K562 (cell line): ENCODE measurements at places on chromosomes 12 and 14.

DNA sequence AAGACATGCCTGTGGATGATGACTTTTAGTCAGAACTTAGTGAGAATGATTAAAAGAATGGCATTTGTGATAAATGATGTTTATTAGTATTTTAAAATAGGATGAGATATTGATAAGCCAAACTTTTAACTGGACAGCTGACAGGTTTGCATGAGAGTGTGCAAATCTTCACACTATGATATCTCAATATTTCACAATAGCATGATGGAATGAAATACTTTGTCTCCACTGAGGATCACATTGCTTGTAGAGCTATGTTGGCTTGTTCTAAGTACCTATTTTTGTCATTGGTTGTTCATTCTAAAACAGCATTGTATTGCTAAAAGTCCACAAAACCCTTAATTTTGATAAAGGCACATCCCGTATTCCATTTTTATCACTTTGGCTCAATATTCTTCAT is 322.1 kb downstream of the ACSS3 start:
- no peak overlapping the region for H3K4me3 ChIP-seq
- no peak overlapping the region for H3K27ac ChIP-seq
- H3K27me3 ChIP-seq, result no peaks in the 10 kb centered on the region
- no peaks in the 10 kb centered on the region for H3K4me1 ChIP-seq
- no peaks in the 10 kb centered on the region for H3K36me3 ChIP-seq

DNA sequence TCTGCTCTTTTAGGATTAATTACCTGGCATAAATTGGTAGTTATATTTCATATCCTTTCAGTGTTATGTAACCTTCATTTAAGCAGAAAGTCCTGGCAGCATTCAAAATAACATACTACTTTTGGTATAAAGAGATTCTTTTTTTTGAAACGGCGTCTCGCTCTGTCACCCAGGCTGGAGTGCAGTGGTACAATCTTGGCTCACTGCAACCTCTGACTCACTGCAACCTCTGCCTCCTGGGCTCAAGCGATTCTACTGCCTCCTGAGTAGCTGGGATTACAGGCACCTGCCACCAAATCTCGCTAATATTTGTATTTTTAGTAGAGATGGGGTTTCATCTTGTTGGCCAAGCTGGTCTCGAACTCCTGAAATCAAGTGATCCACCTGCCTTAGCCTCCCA is 9.2 kb downstream of the KTN1 start:
- H3K27me3 ChIP-seq, result no peaks in the 10 kb centered on the region
- H3K36me3 ChIP-seq, result peaks cover 3% of the 10 kb centered on the region; the same call in 1 of the 3 replicates
- no peak overlapping the region for H3K4me3 ChIP-seq
- no peak overlapping the region for H3K27ac ChIP-seq
- DNase-seq, result no peak

DNA sequence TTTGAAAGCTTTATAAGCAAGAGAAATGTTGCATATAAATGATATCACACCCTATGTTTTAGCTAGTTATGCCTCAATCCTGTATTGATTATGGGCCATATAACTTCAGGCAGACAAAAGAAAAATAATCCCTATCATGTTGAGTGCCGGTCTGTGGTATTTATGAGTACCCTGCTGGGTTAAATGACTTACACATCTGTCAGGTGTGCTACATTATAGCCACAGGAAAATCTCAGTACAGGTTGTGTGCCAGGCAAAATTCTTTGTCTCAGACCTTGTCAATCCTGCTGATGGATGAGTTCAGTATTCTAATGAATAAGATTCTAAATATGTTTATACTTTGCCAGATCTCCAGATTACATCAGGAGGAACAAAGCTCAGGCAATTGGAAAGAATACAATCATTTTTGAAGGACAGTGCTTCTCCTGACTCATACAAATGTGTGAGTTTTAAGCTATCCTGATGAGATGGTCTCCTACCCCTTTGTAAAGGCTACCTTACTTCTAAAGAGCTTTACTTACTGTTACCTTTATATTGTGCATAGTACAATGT is 109.8 kb upstream of the FOXG1 start:
- no peaks in the 10 kb centered on the region for H3K4me1 ChIP-seq
- no peak for DNase-seq
- H3K27me3 ChIP-seq, result no peaks in the 10 kb centered on the region
- no peaks in the 10 kb centered on the region for H3K36me3 ChIP-seq
- no peak overlapping the region for H3K27ac ChIP-seq
- H3K4me3 ChIP-seq, result no peak overlapping the region

DNA sequence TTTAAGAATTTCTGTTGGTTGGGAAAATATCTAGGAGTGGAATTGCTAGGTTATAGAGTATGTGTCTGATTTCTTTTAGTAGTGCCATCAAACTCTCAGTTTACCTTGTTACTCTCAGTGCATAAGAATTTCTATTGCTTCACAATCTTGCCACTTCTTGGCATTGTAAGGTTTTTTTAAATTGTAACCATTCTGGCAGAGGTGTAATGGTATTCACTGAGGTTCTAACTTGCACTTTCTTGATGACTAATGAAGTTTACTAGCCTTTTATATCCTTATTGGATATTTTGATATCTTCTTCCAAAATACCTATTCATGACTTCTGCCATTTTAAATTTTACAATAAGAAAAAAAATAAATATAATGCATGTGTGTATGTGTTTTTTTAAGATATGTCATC is 478.0 kb downstream of the NAV3 start:
- H3K27me3 ChIP-seq, result no peaks in the 10 kb centered on the region
- H3K4me1 ChIP-seq, result no peaks in the 10 kb centered on the region
- no peak for DNase-seq
- H3K4me3 ChIP-seq, result no peak overlapping the region

DNA sequence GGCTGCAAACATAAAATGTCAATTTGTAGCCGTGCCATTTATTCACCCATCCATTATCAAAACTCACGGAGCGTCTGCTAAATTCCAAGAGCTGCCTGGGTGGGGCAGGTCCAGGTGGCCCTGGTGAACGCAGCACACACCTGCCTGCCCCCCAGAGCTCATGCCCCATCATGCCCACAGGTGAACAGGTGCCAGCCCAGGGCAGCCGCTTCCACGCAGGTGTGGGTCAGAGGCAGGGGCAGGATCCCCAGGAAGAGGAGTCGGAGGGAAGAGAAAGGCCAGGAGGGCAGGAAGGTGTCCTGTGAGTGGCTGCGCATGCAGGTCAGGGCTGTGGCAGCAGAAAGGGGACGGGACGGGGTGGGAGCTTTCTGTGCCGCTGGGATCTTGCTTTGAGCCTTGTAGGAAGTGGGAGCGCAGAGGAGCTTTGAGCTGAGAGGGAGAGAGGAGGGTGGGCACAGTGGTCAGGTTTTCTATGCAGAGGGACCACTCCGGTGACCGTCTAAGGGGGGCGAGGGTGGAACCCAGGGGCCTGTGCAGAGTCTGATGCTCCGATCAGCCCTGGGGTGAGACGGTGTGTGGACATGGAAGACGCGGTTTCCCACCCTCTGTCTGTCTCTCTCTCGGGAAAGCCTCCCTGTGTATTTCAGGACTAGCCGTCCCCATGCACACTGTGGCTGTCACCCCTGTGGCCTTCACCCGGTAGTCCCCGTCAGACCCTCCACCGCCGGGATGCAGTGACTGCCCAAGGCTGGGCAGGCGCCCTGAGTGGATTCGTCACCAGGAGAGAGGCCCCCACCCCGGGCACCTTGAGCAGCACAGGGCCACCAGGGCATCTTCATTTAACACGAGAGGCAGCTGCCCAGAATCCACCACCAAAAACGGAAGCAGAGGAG is 26.7 kb downstream of the GALNT9 start:
- no peak overlapping the region for H3K4me3 ChIP-seq
- H3K4me1 ChIP-seq, result no peaks in the 10 kb centered on the region
- H3K36me3 ChIP-seq, result no peaks in the 10 kb centered on the region
- H3K27ac ChIP-seq, result no peak overlapping the region
- no peak for DNase-seq
- H3K27me3 ChIP-seq, result peaks cover 24% of the 10 kb centered on the region

DNA sequence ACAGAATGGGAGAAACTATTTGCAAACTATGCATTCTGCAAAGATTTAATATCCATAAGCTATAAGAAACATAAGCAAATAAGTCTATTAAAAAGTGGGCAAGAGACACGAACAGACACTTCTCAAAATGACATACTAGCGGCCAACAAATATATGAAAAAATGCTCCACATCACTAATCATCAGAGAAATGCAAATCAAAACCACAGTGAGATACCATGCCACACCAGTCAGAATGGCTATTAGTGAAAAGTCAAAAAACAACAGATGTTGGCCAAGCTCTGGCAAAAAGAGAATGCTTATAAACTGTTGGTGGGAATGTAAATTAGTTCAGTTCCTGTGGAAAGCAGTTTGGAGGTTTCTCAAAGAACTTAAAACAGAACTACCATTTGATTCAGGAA is 121.3 kb downstream of the KCNMB4 start:
- no peak overlapping the region for H3K4me3 ChIP-seq
- no peaks in the 10 kb centered on the region for H3K36me3 ChIP-seq
- H3K27me3 ChIP-seq, result no peaks in the 10 kb centered on the region
- no peak for DNase-seq
- no peaks in the 10 kb centered on the region; the same call in 2 of the 3 replicates for H3K4me1 ChIP-seq

- no peak overlapping the region for H3K27ac ChIP-seq
- no peaks in the 10 kb centered on the region for H3K27me3 ChIP-seq
- H3K36me3 ChIP-seq, result no peaks in the 10 kb centered on the region
- no peak for DNase-seq
Observed at GRCh38 chr14:68467425-68467824, 325.4 kb downstream of the ZFP36L1 start.

- H3K36me3 ChIP-seq, result no peaks in the 10 kb centered on the region
- no peaks in the 10 kb centered on the region for H3K4me1 ChIP-seq
- H3K4me3 ChIP-seq, result no peak overlapping the region
- no peaks in the 10 kb centered on the region for H3K27me3 ChIP-seq
- no peak for DNase-seq
Observed at GRCh38 chr14:50599700-50600444, 39.9 kb downstream of the ATL1 start.

DNA sequence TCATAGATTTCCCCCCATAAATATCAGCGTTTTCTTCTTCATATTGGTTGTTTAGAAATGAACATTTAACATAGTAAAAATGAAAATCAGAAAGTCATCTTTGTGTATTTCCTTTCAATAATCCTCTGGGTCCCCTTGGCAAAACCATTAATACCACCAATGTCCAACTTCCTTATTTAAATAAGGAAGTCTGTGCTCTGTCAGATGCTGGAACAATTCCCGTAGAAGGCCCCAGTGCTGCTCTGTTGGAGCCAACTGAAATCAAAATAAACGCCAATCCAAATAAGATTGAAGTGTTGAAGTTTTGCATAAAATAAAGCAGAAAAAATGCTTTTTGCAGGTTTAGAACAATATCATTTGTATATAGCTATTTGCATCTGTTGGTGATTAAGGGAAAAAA is 93.1 kb downstream of the PPM1H start:
- H3K36me3 ChIP-seq, result no peaks in the 10 kb centered on the region
- no peak overlapping the region for H3K4me3 ChIP-seq
- DNase-seq, result no peak
- H3K27ac ChIP-seq, result no peak overlapping the region

GRCh38 chr14:50319721-50320120 is 7.6 kb downstream of the DMAC2L start:
- no peaks in the 10 kb centered on the region for H3K27me3 ChIP-seq
- no peak overlapping the region for H3K27ac ChIP-seq
- DNase-seq, result no peak

GRCh38 chr12:19261773-19262172 is 132.2 kb downstream of the PLEKHA5 start:
- H3K27ac ChIP-seq, result no peak overlapping the region
- no peak for DNase-seq
- 0 out of 3 replicates have a peak, but pooled peaks cover 4% of the 10 kb centered on the region for H3K36me3 ChIP-seq
- no peaks in the 10 kb centered on the region for H3K27me3 ChIP-seq
- no peaks in the 10 kb centered on the region for H3K4me1 ChIP-seq

DNA sequence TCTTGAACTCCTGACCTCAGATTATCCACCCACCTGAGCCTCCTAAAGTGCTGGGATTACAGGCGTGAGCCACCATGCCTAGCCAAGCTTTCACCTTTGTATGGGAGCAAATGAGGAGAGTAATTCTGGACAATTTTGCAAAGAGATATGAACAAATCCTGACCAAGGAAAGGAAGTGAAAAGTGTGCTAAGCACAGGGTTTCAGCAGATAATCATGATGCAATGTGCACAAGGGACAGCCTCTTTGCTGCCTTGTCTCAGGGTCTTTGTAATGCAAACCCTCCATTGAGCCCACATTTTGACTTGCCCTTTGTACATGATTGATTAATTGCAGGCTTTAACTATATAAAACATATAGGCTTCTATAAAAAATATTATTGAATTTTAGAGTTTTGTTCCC is 9.2 kb upstream of the PYGL start:
- no peaks in the 10 kb centered on the region; the same call in 1 of the 2 replicates for H3K4me1 ChIP-seq
- no peak overlapping the region for H3K4me3 ChIP-seq
- no peak overlapping the region for H3K27ac ChIP-seq
- no peaks in the 10 kb centered on the region for H3K27me3 ChIP-seq
- DNase-seq, result no peak

GRCh38 chr14:76354310-76354709 is 21.6 kb upstream of the ESRRB start:
- no peak overlapping the region for H3K4me3 ChIP-seq
- H3K4me1 ChIP-seq, result no peaks in the 10 kb centered on the region
- DNase-seq, result no peak
- H3K36me3 ChIP-seq, result no peaks in the 10 kb centered on the region; the same call in 1 of the 3 replicates
- H3K27me3 ChIP-seq, result no peaks in the 10 kb centered on the region

- H3K27me3 ChIP-seq, result no peaks in the 10 kb centered on the region
- H3K27ac ChIP-seq, result no peak overlapping the region
- DNase-seq, result no peak
- H3K4me1 ChIP-seq, result no peaks in the 10 kb centered on the region
Observed at GRCh38 chr12:27566159-27566558, 42.2 kb downstream of the PPFIBP1 start.

- DNase-seq, result no peak
- no peak overlapping the region for H3K27ac ChIP-seq
- no peaks in the 10 kb centered on the region for H3K27me3 ChIP-seq
- H3K36me3 ChIP-seq, result peaks cover 9% of the 10 kb centered on the region; the same call in 2 of the 3 replicates
Observed at GRCh38 chr12:106493531-106493930, 89.3 kb upstream of the RFX4 start.

GRCh38 chr14:68676511-68676943 is 116.3 kb downstream of the ZFP36L1 start:
- no peaks in the 10 kb centered on the region for H3K36me3 ChIP-seq
- H3K27ac ChIP-seq, result no peak overlapping the region
- H3K4me3 ChIP-seq, result no peak overlapping the region
- H3K27me3 ChIP-seq, result no peaks in the 10 kb centered on the region; the same call in 2 of the 3 replicates
- no peaks in the 10 kb centered on the region; the same call in 1 of the 2 replicates for H3K4me1 ChIP-seq

DNA sequence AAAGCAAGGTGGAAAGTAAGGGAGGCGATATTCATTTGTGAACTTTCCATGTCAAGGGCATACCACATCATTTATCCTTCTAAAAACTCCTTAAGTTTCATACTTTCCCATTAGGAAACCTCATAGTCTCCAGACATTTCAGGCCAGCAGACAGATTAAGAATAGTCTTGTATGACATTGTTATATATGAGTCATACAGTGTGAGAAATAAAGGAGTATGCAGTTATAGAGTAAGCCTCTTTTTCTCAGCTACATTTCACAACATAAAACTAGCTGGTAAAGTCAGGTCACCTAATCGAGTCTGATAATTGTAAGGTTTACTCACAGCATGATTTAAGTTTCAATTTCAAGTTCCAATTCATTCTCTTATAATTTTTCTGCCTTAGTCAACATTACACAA is 164.3 kb downstream of the GRIP1 start:
- no peaks in the 10 kb centered on the region for H3K36me3 ChIP-seq
- no peaks in the 10 kb centered on the region for H3K27me3 ChIP-seq

- H3K4me1 ChIP-seq, result no peaks in the 10 kb centered on the region
- no peak overlapping the region for H3K4me3 ChIP-seq
- no peak for DNase-seq
- H3K36me3 ChIP-seq, result no peaks in the 10 kb centered on the region
- no peaks in the 10 kb centered on the region for H3K27me3 ChIP-seq
- no peak overlapping the region for H3K27ac ChIP-seq
Observed at GRCh38 chr14:80468331-80469122, 257.2 kb upstream of the DIO2 start.
